ENCODE measurements at places on chromosomes 3 and 15.

GRCh38 chr3:102980355-102980696 is 545.5 kb downstream of the ZPLD1 start:
- no peak for DNase-seq

GRCh38 chr15:52306270-52306669 is 10.7 kb upstream of the MYO5C start:
- DNase-seq: no peak

DNA sequence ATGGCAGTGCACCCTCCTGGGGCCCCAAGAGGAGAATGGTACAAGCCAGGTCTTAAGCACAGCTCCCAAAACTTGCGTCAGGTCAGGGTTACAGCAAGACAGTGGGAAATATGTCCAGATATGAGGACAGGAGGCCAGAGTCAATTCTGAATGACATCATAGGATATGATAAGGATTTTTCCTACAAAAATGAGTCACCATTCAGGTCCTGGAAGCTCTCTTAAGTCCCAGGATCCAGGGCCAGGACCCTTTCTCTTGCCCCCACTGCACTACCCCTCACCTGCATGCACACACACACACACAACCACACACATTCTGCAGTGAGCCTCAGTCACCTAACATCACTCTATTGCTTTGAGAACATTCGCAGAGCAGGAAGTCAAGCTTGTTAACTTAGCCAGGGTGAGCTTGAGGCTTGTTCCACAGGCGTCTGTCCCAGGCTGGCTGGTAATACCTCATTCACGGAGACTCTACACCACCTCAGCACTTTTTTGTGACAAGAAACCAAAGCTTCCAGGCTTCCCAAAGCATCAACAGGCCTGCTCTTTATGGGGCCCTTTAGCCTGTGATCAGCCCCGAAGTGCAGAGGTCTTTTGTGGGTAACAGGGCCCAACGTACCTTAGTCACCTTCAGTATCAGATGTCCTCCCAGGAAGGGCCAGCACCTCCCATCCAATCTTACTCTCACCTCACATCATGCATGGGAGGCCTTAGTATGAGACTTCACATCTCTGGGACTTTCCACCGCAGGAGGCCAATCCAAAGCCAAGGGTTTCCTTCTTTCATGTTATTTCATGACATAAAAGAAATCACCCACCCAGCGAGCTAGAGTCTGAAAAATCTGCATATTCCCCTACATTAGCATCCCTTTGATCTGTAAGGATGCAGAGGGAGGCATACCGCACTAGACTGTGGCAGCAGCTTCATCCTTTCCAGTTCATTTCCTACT is 74.0 kb upstream of the LIPC start:
- DNase-seq: no peak

- DNase-seq: no peak
Measured at GRCh38 chr3:67522081-67522480, 132.3 kb downstream of the SUCLG2 start.

DNA sequence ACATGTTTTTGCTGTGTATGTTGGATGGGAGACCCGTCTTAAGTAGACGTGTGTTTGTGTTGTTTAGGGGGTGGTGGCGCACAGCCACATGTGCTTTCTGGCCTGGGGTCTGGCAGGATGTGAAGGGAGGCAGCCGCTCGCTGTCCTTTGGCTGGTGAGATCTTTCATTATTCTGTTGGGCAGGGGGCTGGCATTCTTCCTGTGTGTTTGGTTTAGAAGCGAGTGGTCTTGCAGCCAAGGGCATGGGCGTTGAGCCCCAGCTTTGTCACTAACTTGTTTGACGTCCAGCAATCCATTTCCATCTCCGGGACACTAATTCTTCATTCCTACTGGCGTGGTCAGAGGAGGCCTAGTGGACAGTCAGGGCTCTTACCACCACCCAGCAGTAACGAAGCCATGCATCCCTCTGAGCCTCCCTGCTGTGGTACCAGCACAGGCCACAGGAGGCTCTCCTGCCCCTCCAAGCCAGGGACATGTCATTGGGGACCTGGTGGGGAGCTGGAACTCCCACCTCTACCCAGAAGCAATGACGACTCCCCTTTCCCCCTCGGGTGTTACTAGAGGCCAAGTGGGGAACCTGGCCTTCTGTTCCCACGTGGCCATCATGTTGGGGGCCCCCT is 10.7 kb downstream of the THSD4 start:
- DNase-seq: no peak

- no peak for DNase-seq
Measured at GRCh38 chr15:67210555-67211168, 43.8 kb downstream of the AAGAB start.

- no peak for DNase-seq
Measured at GRCh38 chr15:94615688-94616087, 384.3 kb downstream of the MCTP2 start.

DNA sequence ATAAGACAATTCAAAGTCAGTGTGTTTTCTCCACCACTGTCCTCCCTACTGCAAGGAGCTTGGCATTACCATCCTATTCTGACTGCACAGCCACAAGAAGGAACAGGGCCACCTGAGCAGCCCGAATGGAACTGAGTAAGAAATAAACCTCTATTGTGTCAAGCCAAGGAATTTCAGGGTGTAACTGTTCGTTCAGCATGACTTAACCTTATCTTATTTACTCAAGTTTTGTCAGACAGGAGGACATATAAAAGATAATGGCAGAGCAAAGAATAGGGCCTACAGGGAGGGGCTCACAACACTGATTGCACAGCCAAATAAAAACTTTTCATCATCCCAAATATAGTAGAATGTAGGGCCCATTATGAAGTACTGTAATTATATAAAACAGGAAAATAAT is 236.1 kb downstream of the NEK10 start:
- no peak for DNase-seq

DNA sequence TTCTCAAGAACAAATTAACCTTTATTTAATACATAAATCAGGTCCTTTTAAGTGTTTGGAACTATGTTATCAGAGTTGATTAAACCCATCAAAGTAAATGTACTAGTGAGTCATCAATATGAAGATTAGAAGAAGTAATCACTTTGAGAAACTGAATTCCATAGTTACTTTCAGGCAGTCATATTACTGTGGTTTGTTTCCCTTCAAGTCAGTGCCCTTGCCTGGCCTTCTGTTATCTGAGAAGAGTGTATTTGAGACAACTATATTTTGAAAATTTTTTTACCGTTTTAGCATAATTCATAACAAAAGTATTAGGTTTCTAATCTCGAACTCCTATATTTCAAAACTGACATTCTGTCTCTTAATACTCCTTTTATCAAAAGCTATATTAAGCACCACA is 73.6 kb downstream of the GMPS start:
- DNase-seq: no peak

DNA sequence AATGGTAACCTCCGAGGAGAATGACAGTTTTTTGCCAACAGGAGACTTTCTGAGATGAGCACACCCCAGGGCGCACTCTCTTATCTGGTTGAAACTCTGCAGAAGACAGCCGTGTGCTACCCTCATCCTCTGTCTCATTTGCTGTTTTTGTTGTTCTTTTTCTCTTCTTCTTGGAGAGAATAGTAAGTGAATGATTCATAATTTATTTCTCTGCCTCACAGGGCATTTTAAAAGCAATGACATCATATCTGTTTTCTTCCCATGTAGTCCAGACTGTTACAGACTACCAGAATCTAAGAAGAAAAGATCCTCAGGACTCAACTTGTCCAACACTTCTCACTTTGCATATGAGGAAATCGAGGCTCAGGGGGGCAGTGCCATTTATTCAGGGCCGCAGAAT is 771.1 kb upstream of the GRM7 start:
- no peak for DNase-seq

DNA sequence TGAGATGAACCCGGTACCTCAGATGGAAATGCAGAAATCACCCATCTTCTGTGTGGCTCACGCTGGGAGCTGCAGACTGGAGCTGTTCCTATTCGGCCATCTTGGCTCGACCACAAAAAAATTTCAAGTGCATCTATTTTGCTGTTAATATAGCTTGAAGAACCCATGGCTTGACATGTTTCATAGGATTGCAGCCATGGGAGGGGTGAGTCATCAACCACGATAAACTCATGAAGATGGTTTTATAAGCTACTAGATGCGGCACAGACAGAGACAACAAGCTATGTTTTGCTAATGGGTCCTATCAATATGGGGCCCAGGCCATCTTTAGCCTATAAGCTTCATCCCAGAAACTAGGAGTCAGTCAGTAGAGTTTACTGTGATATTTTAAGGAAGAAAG is 100.4 kb upstream of the PHLDB2 start:
- DNase-seq: peak; percentile 57

DNA sequence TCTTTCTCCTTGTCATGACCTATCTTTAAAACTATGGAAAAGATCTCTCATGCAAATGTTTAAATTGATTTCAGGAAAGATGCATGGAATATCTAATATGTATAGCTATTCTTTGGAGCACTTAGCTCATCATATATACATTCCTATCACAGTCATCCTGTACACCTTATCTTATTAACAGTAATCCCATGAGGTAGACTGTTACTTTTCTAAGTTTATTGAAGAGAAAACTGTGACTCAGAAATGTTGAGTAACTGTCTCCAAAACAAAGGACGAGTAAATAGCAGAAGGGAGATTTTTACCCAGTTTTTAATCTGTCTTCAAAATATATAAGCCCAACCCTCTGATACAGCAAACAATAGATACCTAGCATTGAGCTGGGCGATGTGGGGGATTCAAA is 308.3 kb downstream of the GAP43 start:
- DNase-seq: no peak

GRCh38 chr3:58900386-58900785 is 149.4 kb downstream of the CFAP20DC start:
- no peak for DNase-seq

- no peak for DNase-seq
Measured at GRCh38 chr3:150094150-150094933, 123.6 kb upstream of the PFN2 start.

DNA sequence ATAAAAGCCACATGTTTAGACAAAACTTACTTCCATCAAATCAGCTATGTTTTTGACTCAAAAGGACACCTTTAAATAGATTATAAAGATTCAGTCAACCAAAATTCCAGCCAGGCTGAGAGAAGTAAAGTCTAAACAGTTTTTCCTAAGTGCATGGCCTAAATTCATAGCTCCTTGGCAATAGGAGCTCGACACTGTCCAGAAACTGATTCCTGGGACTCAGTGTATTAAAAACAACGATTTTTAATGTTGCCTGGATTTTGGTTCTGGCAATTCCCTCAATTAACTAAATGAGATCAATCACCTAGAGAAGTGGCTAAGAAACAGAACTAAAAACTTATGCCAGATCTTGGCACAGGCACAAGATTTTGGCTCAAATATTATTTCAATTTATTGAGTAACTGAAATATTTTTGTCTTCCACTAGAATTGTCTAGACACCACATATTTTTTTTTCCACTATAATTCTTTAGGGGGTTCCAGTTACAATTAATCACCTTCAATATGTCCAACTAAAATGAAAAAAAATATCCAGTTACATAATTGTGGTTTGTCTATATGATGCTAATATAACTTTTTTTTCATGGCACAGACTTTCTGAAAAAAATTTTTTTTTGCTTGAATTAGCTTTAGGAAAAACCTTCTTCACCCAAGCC is 135.9 kb downstream of the TFDP2 start:
- DNase-seq: peak; percentile 44

- no peak for DNase-seq
Measured at GRCh38 chr15:77030048-77030927, 35.4 kb downstream of the PSTPIP1 start.
